Osteocyte (in vitro differentiated cells): ENCODE measurements at places on chromosomes 1 and 21. TPM values are rescaled to one million over a fixed set of nuclear protein-coding genes. Genes with fewer than 3 reads are reported as not detected.

GRCh38 chr1:70871790-70872189 lies 175.8 kb downstream of the PTGER3 start:
- DNase-seq, result no peak
- H3K27me3 ChIP-seq, result no peaks in the 10 kb centered on the region
- H3K4me3 ChIP-seq, result no peak overlapping the region
- no peak overlapping the region for H3K27ac ChIP-seq

- peaks cover 19% of the 10 kb centered on the region for H3K36me3 ChIP-seq
- DNase-seq, result peak; percentile 90
- peaks cover 3% of the 10 kb centered on the region for H3K27me3 ChIP-seq
- peak overlapping the region; percentile 71 for H3K4me3 ChIP-seq
- peak overlapping the region; percentile 98 for H3K27ac ChIP-seq
These were observed 3.2 kb downstream of the ATP8B2 start for GRCh38 chr1:154328318-154329151.

DNA sequence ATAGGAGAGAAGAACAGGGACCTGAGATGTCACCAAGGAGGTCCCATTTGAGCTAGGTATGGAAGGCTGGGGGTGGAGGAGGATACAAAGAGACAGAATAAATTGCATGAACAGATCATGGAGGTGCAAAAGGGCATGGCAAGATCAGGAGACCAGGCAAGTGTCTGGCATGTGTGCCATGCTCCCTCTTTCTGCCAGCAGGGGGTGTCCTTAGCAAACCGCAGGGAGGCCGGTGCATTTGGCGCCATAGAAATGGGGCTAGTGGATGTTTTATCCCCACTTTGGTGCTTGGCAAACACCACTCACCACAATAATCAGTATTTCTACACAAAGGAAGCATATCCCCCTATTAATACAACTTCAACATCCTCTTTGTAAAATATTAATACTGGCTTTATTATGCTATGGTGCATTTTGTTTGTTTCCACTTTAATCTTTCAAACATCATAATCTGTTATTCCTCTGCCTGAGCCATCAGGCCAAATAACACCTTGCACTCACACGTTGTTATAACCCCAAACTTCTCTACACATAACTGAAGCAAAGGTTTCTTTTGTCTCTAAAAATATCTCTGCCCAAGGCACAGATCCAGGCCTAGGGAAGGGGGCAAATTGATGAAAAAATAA lies 25.9 kb downstream of the S100A6 start:
- H3K4me3 ChIP-seq, result no peak overlapping the region
- no peak for DNase-seq
- H3K36me3 ChIP-seq, result no peaks in the 10 kb centered on the region
- no peak overlapping the region for H3K27ac ChIP-seq

DNA sequence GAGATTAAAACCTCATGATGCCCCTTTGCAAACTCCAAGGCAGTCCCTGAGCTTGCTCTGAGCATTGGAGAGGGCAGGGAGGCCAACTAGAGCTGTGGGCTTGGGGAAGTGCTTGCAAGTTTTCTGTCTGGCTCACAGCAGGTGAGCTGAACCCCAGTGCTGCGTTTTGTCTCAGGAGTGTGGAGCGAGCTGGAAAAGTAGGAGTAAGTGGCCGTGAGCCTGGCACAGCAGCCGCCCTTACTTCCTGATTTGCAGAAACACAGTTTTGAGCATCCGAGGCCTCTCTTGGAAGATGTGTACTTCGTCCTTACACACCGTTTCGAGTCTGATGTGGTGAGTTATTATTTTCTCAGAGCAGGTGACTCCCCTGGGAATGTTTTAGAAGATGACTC lies 221.2 kb upstream of the C1orf174 start:
- no peak overlapping the region for H3K27ac ChIP-seq
- no peak overlapping the region for H3K4me3 ChIP-seq
- H3K36me3 ChIP-seq, result no peaks in the 10 kb centered on the region
- DNase-seq, result no peak
- no peaks in the 10 kb centered on the region for H3K27me3 ChIP-seq
- no peaks in the 10 kb centered on the region for H3K4me1 ChIP-seq

DNA sequence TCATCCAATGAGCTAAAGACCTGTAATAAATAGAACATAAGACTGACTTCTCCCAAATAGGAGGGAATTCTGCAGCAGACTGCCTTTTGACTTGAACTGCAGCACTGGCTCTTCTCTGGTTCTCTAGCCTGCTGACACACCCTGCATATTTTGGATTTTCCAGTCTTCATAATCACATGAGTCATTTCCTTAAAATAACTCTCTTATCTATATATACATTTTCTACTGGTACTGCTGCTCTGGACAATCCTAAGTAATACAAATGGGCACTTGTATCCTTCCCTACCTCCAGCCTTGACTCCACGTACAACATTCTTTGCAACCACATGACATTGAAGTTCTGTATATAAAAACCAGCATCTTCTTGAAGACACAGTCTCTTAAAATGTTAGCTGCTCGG lies 429.4 kb upstream of the TMPRSS15 start:
- DNase-seq, result no peak
- no peaks in the 10 kb centered on the region for H3K27me3 ChIP-seq
- H3K36me3 ChIP-seq, result no peaks in the 10 kb centered on the region
- H3K27ac ChIP-seq, result peak overlapping the region; percentile 3
- no peak overlapping the region for H3K4me3 ChIP-seq

DNA sequence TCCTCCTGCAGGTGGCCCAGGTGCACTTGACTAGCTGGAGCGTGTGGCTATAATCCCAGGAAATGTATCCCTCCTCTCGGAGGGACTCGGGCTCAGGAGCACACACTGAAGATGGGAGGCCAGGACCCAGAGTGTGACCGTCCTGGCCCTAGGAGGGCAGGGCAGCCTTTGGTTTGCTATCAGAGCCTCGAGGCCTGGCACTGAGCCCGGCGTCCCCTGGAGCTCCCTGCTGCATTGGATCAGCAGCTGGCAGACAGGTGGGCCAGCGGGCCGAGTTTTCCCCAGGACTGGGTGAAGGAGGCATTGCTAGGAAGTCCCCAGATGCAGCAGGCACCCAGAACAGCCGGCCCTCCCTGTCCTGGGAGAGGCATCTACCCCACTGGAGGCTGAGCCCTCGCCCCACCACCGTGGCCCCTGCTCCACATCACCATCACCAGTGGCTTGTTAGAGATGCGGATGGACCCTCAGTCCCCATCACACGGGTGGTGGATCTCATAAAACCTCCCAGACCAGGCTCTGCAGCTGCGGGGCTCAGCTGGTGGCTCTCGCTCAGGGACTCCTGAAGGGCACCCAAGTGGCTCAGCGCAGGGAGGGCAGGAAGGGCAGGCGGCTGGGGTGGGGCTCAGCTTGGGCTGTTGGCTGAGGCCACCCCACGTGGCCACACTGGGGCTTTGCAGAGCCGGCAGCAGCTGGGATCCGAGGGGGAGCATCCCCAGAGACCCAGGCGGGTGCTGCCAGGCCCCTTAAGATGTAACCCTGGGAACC lies 32.7 kb upstream of the POFUT2 start:
- no peaks in the 10 kb centered on the region for H3K36me3 ChIP-seq
- H3K4me3 ChIP-seq, result no peak overlapping the region
- peaks cover 61% of the 10 kb centered on the region for H3K4me1 ChIP-seq

DNA sequence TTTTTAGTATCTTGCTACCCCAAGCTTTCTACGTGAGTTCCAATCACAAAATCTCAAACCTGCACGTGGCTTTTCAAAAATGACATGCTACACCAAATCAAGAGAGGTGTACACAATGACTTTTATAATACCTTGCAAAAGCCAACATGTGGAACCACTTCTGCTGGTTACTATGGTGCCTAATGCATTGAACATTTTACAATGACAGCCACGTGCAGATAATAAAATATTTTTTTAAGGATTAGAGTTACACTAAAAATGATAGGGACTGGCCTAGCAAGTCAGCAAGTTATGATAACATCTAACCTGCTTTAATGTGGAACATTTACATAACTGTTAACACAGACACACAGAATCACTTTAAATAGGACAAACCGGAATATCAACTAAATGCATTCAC lies 30.2 kb downstream of the EYA3 start:
- DNase-seq, result no peak
- no peak overlapping the region for H3K27ac ChIP-seq
- H3K36me3 ChIP-seq, result peaks cover 19% of the 10 kb centered on the region

- no peaks in the 10 kb centered on the region for H3K27me3 ChIP-seq
- no peak overlapping the region for H3K27ac ChIP-seq
- H3K4me3 ChIP-seq, result no peak overlapping the region
- H3K4me1 ChIP-seq, result peaks cover 22% of the 10 kb centered on the region
- H3K36me3 ChIP-seq, result no peaks in the 10 kb centered on the region
These were observed 304.6 kb downstream of the DISC1 start for GRCh38 chr1:231931146-231931545.

GRCh38 chr1:234605399-234605982 lies 4.5 kb downstream of the IRF2BP2 start:
- no peaks in the 10 kb centered on the region for H3K27me3 ChIP-seq
- H3K36me3 ChIP-seq, result peaks cover 52% of the 10 kb centered on the region
- H3K27ac ChIP-seq, result peak overlapping the region; percentile 91
- H3K4me3 ChIP-seq, result peak overlapping the region; percentile 92

GRCh38 chr1:214423045-214423444 lies 128.4 kb downstream of the PTPN14 start:
- DNase-seq, result no peak
- no peaks in the 10 kb centered on the region for H3K27me3 ChIP-seq
- peaks cover 87% of the 10 kb centered on the region for H3K4me1 ChIP-seq
- H3K27ac ChIP-seq, result peak overlapping the region; percentile 93

- H3K27ac ChIP-seq, result no peak overlapping the region
- H3K36me3 ChIP-seq, result no peaks in the 10 kb centered on the region
- H3K4me3 ChIP-seq, result no peak overlapping the region
- no peaks in the 10 kb centered on the region for H3K4me1 ChIP-seq
- no peak for DNase-seq
These were observed 39.4 kb upstream of the GADD45A start for GRCh38 chr1:67645495-67646144.

DNA sequence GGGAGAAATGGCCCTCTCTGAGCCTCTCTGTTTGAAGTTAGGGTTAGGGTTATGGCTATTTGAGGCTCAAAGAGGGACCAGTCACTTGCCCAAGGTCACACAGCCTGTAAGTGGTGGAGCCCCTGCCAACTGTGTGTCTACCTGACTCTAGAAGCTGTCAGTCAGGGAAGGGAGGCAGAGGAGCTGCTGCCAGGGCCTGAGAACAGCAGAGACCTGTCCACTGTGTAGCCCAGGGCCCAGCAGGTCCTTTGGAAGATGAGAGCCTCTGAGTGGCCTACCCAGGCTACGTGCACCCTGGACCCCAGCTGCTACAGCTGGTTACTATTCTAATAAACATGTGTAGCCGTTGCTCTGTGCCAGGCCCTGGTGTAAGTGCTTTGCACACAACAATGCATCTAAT lies 15.1 kb upstream of the EDN2 start:
- H3K36me3 ChIP-seq, result no peaks in the 10 kb centered on the region
- H3K27ac ChIP-seq, result no peak overlapping the region
- no peaks in the 10 kb centered on the region for H3K27me3 ChIP-seq
- H3K4me1 ChIP-seq, result peaks cover 51% of the 10 kb centered on the region

- H3K4me1 ChIP-seq, result peaks cover 19% of the 10 kb centered on the region
- no peak overlapping the region for H3K27ac ChIP-seq
- H3K27me3 ChIP-seq, result no peaks in the 10 kb centered on the region
- no peak overlapping the region for H3K4me3 ChIP-seq
- DNase-seq, result no peak
These were observed 72.6 kb upstream of the RGL1 start for GRCh38 chr1:183732236-183732880.

GRCh38 chr1:220184506-220184905 lies 87.7 kb downstream of the RAB3GAP2 start:
- H3K4me1 ChIP-seq, result peaks cover 38% of the 10 kb centered on the region
- peaks cover 39% of the 10 kb centered on the region for H3K36me3 ChIP-seq
- no peaks in the 10 kb centered on the region for H3K27me3 ChIP-seq
- no peak overlapping the region for H3K4me3 ChIP-seq
- DNase-seq, result no peak

DNA sequence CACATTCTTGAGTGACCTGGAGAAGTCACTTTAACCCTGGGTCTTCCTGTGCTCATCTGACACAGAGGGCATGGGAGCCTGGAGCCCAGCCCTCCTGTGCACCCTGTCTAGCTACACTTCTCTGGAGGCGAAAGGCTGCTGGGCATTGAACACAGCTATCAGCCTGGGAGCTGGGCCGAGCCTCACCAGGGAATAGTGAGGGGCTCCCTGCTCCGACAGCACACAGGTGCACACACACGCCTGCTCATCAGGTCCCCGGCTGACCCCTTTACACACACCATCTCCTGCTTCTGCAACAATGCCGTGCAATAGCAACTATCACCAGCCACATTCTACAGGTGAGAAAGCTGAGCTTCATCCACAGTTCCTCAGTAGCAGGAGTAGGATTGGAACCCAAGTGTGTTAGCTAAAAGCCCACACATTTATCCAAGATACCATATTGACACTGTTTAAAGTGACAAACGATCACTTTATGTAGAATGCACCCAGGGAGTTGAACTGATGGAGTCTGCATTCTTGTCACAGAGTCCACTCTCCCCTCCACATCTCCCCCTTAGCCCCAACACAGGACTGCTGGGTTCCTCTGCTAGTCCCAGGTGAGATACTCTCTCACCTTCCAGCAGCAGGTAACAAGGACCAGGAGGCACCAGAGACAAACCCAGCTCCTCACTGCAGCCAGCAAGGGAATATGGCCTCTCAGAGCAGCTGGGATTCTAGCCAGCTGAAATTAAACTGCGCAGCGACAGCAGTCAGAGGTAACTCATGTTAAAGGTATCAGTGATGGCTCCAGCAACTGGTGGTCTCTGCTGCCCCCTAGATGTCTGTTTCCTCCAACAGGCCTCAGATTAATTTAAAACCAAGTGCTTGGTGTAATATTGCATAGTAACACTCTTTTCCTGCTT lies 18.3 kb upstream of the CAPN8 start:
- H3K36me3 ChIP-seq, result no peaks in the 10 kb centered on the region
- no peak overlapping the region for H3K4me3 ChIP-seq
- DNase-seq, result no peak
- H3K27ac ChIP-seq, result no peak overlapping the region
- no peaks in the 10 kb centered on the region for H3K4me1 ChIP-seq

DNA sequence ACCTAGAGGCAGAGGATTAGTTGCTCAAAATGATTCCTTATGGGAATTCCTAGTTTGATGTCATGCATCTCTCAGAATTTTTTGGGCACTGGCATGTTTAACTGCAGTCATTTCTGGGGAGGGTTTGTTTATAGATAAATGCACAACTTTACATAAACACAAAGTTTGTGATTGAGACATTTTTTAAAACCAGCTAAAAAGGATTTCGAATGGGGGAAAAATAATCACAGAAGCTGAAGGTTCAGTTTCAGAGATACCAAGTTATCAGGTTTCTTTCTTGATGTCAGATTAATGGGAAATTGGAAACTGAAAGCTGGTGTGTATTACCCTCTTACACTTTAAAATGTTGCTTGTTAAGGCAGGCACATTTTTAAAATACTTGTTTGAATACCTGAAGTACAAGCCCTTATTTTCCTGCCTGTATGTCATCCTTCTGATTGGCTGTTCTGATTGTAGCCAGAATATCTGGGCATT lies 72.1 kb downstream of the DISP1 start:
- no peaks in the 10 kb centered on the region for H3K36me3 ChIP-seq
- DNase-seq, result no peak
- no peaks in the 10 kb centered on the region for H3K27me3 ChIP-seq
- no peak overlapping the region for H3K27ac ChIP-seq

Gene KTI12
- total RNA-seq, result 9.5 and 9.9 TPM in 2 replicates

Gene IQGAP3
- total RNA-seq, result 8.6 and 9.8 TPM in 2 replicates

Gene UFC1
- total RNA-seq, result 98.2 and 100 TPM in 2 replicates
